ENCODE measurements at places on chromosomes 7 and 10. TPM values are rescaled to one million over a fixed set of nuclear protein-coding genes. Genes with fewer than 3 reads are reported as not detected.

CTAGE6 gene
- total RNA-seq: not detected

NME8 gene
- not detected for total RNA-seq

FGF8 gene
- total RNA-seq: 0.68 TPM

PDLIM1 gene
- total RNA-seq: 417 TPM

PLEKHS1 gene
- not detected for total RNA-seq

AP5Z1 gene
- total RNA-seq: 64.7 TPM

SLC16A9 gene
- total RNA-seq: 0.45 TPM

TAS2R40 gene
- total RNA-seq: not detected

CPED1 gene
- 0.23 TPM for total RNA-seq

OR2A1 gene
- not detected for total RNA-seq

GFRA1 gene
- not detected for total RNA-seq

OGDHL gene
- total RNA-seq: 21.4 TPM

TAS2R4 gene
- 1.3 TPM for total RNA-seq

DDX56 gene
- total RNA-seq: 154 TPM

CISD1 gene
- 98.3 TPM for total RNA-seq

PYROXD2 gene
- total RNA-seq: 2.2 TPM

C7orf57 gene
- not detected for total RNA-seq

MUC12 gene
- total RNA-seq: 0.49 TPM

VENTX gene
- total RNA-seq: 0.12 TPM

CCL24 gene
- total RNA-seq: not detected

LEP gene
- total RNA-seq: not detected

RPEL1 gene
- not detected for total RNA-seq

CALHM3 gene
- 0.18 TPM for total RNA-seq

MACROH2A2 gene
- 6.1 TPM for total RNA-seq

GDF10 gene
- total RNA-seq: not detected

ERVW-1 gene
- 0.51 TPM for total RNA-seq

ENTPD7 gene
- total RNA-seq: 36.0 TPM

CALY gene
- not detected for total RNA-seq

RADIL gene
- not detected for total RNA-seq

WDR86 gene
- total RNA-seq: 0.95 TPM

SRRM3 gene
- total RNA-seq: 1.7 TPM

TDRD1 gene
- total RNA-seq: not detected
